ENCODE measurements at places on chromosomes 3 and 15.

- no peak for DNase-seq
Observed at GRCh38 chr3:27358372-27358771, 10.8 kb downstream of the NEK10 start.

DNA sequence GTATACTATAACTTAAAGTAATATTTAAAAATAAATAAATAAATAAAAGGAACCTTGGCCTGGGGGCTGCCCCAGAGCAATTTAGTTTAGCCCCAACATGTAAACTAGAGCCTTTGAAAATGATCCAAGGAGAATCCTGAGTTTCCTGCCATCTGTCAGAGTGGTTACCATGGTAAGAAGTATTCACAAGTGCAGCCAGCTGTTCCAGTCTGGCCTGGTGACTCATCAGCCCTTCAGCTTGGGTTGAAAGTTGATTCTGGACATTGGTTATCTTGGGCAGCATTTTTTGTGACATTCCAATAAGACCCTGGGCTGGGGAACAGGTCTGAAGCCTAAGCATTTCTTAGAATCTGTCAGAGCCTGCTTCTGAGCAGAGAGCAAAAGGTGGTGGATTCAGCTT, 72.7 kb upstream of the LRTM1 start:
- DNase-seq = no peak

GRCh38 chr3:153734777-153735551, 386.2 kb upstream of the ARHGEF26 start:
- no peak for DNase-seq

DNA sequence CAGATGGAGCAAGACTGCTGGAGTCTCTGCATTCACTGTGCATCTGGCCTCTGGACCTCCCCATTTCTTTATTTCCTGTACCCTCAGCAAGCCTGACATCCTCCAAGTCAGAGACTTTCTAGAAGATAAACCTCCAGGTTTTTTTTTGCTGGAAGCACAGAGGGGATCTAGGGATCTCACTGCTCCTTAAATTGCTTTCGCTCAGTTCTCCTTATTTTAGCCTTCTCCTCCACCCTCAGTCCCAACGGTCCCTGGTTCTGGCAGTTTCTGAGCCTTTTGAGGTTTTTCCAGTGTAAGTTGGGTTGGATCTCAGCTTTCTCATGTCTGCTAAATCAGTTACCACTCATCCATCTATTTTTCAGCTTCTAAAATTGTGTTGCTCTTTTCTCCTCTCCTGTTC, 22.7 kb upstream of the CHD2 start:
- DNase-seq = no peak

DNA sequence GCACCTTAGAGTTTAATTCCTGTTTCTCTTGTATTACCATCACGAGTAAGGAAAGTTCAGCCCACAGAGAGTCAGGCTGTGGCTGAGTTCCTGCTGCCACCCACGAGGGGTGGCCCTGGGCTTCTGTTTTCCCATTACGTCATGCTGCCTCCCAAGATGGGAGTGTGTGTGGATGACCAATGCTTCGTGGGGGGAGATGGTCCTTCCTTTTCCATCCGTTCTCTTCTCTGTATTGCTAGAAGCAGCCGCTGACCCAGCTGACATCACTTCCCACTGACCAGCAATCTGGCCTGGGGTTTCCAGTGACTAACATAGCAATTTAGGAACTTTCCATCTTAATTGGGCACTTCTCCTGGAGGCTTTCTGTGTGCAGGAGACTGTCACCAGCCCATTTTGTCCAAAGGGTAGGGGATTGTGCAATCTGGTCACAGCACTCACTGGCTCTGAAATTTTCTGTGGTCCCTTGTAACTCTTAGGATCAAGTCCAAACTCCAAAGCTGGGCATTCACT, 9.3 kb downstream of the IRAK2 start:
- DNase-seq = no peak

GRCh38 chr15:98717942-98718341, 69.6 kb downstream of the IGF1R start:
- no peak for DNase-seq

DNA sequence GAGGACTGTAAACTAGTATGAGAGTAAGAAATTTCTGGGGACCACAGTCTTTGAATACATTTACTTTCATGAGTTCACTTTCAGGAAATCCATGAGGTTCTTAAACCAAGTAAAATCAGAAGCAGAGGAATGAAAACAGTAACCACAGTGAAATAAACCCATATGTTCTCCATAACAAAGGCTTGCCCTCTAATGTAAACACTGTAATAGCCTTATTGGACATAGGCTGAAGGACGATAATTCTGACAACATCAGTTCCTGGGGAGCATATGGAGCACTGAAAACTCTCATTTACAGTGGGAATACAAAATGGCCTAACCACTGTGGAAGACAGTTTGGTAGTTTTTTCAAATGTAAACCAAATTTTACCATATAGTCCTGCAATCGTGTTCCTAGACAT, 965.8 kb downstream of the NSUN3 start:
- no peak for DNase-seq

DNA sequence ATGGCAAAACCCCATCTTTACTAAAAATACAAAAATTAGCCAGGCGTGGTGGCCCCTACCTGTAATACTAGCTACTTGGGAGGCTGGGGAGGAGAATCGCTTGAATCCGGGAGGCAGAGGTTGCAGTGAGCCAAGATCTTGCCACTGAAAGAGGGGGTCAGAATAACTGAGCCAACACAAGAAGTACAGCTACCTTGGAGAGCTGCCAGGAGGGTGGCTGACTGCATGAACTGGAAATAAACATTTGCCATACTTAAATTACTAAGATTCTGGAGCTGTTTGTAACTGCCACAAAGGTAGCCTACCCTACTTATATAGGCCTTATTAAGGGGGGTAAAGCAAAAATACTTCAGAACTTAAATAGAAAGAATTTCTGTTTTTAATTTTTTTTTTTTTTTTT, 15.4 kb upstream of the PIK3CB start:
- DNase-seq = no peak

DNA sequence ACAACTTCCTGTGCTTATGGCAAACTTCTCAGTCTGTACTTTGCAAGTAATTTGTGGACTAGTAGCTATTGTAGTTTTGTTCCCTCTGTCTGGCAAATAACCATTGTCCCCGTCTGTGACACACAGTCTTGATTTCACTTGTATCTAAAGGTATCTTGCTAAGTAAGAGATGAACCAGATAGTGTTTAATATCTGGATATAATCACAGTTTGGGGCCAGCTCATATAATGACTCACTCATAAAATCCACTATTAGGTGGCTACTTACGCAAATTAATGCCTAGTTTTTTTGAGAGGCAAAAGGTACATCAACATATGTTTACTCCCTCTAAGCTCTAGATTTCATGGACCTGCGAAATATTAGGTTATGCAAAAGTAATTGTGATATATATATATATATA, 30.4 kb downstream of the VGLL3 start:
- DNase-seq = no peak

DNA sequence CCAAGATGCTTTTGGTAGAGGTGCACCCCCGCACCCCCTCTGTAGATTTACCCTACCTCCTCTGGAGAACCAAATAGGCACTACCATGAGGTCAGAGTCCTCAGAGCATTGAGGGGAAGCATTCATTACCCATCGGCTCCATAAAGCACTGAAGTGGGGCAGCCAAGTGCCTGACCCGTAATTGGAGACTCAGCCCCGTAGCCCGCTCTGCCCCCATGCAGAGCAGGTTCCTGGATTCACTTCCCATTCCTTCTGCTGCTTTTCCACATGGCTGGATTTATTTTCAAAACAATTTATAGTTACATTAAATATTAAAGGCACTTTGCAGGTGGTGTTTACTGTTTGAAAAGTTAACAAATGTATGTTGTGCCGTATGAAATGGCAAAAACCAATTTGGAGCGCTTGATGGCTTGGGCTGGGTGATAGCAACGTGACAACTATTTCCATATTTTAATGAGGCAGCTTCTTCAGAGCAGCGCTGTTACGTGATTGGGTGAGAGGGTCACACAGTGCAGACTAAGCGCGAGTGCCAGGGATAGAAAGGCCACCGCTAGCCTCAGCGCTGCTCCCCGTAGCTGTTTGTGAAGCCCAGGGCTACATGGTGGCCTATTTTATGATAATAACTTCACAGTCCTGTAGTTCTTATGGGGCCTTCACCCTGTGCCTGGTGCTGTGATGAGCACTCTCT, 373.8 kb upstream of the PROK2 start:
- no peak for DNase-seq

DNA sequence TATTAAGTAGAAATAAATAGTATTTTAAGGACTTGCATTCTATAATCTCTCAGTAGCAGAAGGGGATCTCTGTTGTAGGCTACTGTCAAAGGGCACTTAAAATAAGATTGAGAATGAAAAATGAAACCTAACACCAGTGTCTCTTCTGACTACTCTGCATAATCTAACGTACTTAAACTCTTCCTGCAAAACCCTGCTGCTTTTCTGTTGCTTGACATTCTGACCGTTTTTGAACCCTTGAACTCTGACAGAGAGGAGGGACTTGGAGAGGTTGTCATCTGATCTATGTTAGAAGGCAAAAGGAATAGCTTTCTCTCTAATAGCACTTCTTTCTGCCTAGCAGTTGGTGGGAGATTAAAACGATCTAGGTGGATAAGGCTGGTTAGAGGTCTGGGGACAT, 204.6 kb downstream of the ZIC1 start:
- DNase-seq = no peak

- DNase-seq = no peak
Observed at GRCh38 chr3:13075986-13076654, 2.9 kb upstream of the IQSEC1 start.

DNA sequence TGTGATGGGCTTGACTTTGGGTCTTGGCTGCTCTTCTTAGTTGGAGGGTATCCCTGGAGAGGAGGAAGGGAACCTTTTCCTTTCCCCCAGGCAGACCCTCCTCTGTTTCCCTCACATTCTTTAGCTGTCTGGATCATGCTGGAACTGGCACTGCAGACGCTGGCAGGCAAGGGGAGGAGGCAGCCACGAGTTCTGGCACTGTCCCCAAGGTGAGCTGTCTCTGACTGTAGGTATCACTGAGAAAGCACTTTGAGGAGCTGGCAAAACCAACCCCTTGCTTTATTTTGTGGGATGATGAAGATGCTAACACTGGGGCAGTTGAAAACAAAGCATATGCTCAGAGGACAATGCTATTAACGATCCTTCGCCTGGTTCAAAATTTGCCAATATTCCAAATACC, 175.0 kb downstream of the SOX2 start:
- DNase-seq = no peak

DNA sequence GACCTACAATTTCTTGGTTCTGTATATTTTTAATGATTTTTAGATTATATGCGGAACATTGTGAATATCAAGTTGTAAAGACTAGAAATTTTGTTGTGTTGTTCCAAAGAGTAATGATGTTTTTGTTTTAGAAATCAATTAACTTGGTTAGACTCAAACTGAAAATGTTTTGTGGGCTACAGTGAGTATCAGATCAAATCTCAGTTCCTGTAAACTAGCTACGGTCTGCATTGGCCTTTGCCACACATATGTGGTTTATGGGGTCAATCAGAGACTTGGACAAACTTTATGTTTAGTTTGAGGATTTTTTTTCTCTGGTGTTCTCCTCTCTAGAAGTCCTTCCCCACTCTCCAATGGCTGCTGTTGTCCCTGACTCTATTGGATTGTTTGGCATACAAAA, 308.0 kb upstream of the THRB start:
- no peak for DNase-seq

DNA sequence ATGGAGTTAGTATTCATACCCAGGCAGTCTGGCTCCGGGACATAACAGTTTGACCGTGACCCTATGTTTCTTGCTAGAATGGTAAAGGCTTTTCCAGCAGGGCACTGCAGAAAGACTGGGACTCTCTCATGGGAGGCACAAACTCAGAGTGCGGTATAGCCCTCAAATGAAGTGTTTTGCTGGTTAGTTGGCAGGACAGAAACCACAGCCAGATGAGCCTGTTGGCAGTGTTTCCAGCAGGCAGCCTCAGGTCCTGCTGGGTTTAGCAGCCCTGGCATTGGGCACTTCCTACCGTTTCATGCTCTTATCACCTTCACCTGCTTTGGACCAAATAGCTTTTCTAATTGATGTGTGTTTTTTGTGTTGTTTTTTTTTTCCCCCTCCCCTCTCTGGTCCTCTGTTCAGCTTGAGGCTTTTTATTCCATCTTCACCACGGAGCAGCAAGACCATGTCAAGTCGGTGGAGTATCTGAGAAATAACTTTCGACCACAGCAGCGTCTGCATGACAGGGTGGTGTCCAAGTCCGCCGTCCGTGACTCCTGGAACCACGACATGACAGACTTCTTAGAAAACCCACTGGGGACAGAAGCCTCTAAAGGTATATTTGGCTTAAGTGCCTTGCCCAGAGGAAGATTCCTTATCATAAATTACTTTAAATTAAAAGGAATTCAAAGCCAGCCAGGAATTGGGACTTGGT, 205.6 kb downstream of the FEZF2 start:
- DNase-seq = no peak

DNA sequence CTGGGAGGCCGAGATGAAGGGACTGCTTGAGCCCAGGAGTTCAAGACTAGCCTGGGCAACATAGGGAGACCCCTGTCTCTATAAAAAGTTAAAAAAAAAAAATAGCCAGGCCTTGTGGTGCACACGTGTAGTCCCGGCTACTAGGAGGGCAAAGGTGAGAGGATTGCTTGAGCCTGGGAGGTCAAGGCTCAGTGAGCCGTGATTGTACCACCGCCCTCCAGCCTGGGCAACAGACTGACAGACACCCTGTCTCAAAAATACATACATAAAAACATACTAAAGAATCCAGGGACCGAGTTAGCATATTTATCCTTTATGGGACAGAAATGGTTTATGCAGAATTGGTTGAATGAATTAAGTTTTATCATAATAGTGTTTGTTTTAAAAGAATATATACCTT, 13.7 kb downstream of the SIAH2 start:
- DNase-seq = no peak

- no peak for DNase-seq
Observed at GRCh38 chr3:194031349-194031748, 104.6 kb upstream of the HES1 start.

DNA sequence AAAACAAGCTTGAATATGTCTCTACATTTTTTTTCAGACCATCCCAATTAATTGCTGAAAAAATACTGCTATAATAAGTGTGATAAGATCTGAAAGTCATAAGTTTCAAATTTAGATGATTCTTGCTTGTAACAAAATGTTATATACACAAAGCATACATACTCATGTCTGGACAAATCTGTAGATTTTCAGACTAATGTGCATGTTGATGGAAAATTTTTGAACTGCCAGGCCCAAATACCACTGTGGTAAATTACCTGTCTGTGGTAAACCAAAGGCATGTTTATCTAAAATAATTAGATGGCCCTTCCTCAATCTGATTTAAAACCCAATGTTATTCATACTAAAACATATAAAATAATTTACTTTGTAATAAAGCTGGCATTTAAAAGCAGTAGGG, 31.7 kb upstream of the CLDN16 start:
- no peak for DNase-seq

All from stimulated activated CD8-positive, alpha-beta memory T cell treated with anti-CD3 and anti-CD28 coated beads, Interleukin-4, amount 100 ng/mL, for 48 hours (primary cell).